Bronchial epithelial cell (primary cell): ENCODE measurements at places on chromosomes 3 and 15.

DNA sequence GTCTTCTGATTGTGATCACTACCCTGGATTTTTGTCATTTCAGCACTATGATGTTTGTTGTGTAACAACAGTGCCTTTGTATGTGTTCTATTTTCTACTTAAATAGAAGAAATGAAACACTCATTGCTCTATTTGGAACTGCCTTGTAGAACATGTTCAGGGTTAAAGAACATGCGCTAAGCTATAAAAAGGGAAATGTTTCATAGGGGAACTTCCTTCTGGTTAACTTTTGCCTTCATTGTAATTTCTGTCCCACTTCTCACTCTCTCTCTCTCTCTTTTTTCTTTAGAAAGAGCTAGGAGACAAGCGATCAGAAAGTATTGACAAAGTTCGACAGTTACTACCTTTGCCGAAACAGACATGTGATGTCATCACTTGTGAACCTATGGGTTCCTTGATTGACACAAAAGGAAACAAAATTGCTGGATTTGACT lies at the start of gene P2RY12:
Gene P2RY12, minus strand, starts transcription at position 13 of the 434 bp plus-strand sequence. CDS start 45,908 bp downstream, outside the sequence.
- no peak for DNase-seq

DNA sequence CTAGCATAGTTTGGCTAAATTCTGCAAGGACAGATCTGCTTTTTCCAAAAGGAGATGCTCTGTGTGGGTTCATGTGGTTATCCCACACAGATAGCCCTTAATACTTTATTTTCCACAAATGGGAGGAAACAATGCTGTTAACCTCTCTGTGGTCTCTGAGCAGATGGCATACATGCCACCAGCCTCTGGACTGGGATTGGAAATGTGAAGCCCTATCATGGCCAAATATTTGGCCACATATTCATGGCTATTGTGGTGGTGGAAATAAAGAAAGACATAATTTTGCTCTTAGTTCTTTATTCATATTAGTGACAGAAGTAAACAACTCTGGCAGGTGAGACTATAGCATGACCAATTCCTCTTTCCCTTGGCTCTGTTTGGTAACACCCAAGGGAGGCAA lies 726.2 kb downstream of the ROBO1 start:
- no peak for DNase-seq

DNA sequence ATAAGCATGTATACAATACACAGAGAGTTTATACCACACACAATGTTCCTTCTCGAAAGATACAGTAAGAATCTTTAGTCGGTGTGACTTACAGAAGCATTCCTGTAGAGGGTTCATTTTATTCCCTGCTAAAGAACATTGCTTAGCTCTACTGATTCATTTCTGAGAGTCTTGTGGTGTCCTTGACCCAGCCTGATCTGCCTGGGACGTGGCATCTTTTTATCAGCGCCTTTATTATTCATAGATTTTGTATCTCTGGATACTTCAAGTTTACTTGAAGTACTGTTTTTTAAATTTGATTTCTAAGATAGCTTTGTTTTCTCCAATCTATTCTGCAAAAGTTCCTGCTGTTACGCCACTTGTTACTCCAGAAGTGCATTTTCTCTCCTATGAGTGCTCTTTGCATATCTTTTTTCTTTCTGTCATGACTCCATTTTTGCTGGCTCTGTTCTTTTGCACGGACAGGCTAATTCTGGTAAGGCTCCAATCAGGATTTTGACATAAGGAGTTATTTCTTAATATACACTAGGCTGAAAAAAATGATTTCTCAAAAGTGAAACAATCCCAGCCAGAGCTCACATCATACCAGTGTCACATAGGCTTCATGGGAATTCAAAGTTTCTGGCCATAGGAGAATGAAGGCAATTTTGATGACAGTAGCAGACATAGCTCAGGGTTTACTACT lies 114.5 kb upstream of the TNIK start:
- no peak for DNase-seq

DNA sequence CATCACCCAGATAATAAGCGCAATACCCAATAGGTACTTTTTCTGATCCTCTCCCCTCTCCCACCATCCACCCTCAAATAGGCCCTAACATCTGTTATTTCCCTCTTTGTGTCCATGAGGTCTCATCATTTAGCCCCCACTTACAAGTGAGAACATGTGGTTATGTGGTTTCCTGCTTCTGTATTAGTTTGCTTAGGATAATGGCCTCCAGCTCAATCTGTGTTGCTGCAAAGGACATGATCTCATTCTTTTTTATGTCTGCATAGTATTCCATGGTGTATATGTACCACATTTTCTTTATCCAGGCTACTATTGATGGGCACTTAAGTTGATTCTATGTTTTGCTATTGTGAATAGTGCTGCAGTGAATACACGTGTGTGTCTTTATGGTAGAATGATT lies 165.4 kb downstream of the MBNL1 start:
- DNase-seq, result no peak

DNA sequence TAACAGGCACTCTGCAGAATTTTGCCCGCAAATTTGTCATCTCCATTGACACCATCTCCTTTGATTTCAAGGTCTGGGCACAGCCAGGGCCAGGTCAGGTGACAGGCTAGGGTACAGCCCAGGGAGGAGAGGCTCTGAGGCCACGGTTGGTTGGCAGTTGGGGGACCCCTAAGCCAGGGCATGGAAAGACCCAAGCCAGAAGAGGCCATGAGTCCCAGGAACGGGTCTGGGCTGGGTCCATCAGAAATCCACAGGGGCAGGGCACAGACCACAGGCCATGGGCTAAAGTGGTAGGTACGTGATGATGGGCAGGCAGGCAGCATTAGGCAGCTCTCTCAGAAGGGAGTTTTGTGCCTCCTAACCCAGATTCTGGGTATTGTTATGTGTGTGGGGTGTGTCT lies 45.8 kb downstream of the SEMA3G start:
- no peak for DNase-seq

DNA sequence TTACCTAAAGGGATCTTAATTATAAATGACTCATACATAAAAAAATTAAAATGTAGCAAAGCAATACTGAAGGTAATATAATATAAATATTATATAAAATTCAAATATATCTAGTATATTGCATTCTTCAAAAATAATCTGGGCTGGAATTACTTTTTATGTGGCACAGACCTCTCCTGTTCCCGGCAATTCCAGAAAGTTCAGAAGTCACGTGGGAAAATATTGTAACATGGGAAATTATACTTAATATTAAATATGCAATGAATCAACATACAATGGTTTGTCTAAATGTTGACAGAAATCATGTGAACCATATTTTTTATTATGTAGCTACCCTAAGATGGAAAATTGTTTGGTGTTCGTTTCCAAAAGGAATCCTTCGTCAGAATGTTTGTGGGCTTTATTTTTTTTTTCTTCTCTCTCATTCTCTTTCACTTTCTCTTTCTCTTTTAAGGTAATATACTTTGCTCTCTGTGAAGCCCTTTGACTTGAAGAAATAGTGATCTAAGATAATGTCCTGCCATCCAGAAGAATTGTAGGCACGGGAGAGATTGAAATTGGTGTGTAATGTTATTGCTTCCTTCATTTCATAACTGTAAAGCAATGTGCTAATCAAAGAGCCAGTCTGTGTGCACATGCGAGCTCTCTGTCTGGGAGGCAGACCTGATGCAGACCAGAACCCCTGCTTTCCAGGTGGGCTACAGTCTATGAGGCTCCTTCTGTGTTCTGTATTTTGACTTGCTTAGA lies 559.4 kb downstream of the NR2F2 start:
- DNase-seq, result no peak
